ENCODE measurements at places on chromosomes 11 and 22.

- no peak for DNase-seq
Observed at GRCh38 chr22:35860837-35861236, 143.2 kb downstream of the APOL5 start.

GRCh38 chr11:27842290-27842689 lies 142.0 kb upstream of the BDNF start:
- no peak for DNase-seq

DNA sequence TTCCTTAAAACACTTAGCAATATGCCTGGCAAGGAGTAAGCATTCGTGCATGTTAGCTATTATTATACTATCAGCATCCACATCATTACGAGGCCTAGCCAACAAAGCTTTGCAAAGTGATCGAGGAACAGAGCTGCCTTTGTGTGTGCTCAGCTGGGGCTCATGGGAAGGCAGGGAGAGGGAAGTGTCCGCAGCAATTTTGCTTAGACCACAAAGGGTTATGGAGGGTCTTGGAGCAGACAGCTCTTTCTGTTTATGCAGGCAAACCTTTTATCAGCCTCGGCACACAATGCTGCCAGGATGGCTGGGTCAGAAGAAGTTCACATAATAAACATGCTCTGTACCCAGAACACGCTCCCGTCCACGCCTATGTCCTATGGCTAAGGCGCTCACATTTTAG lies 10.9 kb upstream of the DKK3 start:
- DNase-seq = no peak

DNA sequence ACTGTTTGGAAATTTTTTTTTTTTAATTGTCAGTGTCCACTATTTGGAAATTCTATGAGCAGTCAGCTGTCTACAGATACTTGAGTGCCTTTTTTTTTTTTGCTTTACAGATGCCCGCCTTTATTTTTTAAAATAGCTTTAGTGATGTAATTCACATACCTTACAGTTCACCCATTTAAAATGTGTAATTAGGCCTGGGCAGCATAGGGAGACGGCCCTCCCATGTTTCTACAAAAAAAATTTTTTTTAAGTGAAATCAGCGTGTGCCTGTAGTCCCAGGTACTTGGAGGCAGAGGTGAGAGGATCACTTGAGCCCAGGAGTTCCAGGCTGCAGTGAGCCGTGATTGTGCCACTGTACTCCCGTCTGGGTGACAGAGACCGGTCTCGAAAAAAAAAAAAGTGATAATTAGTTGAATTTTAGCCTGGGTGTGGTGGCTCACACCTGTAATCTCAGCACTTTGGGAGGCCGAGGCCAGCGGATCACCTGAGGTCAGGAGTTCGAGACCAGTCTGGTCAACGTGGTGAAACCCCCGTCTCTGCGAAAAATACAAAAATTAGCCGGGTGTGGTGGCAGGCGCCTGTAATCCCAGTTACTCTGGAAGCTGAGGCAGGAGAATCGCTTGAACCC lies 1.5 kb downstream of the ZNF143 start:
- DNase-seq = peak; percentile 45

GRCh38 chr11:125020342-125020741 lies 42.8 kb upstream of the SLC37A2 start:
- DNase-seq = no peak

GRCh38 chr22:38383417-38383816 lies 66.2 kb upstream of the CSNK1E start:
- no peak for DNase-seq

- peak; percentile 78 for DNase-seq
Observed at GRCh38 chr22:20783844-20784723, 10.2 kb downstream of the SERPIND1 start.

GRCh38 chr11:127074151-127074761 lies 73.7 kb upstream of the KIRREL3 start:
- peak; percentile 21 for DNase-seq

DNA sequence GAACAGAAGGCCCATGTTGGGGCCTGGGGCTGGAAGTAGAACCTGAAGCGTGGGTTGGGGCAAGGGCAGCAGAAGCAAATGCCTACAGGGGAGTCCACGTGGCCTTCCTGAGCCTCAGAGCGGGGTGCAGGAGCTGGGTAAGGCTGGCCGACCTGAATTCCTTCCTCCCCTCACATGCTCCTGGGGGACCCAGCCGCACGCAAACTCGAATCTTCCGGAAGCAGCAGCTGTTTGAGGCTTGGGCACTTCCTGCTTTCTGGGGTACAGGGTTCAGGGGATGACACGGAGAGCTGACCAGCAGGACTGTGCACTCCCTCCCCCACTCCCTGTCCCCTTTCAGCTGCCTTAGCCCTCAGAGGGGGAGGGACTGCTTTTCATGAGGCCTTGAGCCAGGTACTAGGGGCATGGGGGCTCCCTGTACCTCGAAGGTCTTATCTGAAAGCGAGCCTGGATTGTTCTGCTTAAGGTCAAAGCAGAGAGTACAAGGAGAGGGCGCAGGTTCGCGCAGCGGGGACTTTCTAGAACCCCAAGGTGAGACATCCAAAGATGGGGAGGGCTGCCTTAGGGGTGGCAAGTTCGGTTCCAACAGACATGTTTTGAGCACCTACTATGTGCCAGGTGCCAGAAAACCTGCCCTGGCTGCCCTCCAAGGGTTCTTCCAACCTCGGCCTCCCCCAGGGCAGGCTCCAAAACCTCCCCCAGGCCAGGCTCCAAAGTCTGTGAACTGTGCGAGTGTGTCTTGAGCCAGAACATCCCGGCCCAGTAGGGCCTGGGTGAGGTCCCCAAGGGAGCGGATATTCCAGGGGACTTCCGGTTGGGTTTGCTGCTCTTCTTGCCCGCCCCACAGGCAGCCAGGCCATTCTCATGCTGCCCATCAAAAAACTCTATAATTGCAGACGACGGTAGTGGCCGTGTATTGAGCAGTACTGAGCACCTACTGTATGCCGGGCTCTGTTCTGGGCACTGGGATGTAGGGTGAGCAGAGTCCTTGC lies 1.7 kb downstream of the NCF4 start:
- no peak for DNase-seq

- no peak for DNase-seq
Observed at GRCh38 chr11:68411501-68411991, 49.0 kb upstream of the PPP6R3 start.

DNA sequence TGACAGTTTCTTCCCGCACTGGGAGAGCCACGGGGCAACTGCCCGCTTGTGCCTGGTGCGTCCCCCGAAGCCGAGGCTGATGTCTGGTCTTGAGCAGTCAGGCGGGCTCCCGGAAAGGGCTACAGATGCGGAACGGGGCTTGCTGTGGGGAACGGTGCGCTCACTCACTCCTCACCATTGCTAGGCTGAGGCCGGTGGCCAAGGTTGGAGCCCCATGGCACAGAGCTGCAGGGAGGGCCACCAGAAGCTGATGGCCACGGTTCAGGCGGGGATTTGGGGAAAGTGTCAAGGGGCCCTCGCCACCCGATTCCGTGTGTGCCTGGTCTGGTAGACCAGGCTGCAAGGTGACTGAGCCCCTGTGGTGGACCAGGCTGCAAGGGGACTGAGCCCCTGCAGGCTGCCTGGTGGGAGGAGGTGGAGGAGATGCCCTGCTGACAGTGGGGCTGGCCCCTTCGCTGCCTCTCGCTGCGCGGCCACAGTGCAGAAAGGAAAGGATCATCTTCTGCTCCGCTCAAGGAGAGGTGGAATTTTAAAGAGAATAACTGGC lies 1315.8 kb downstream of the BRD1 start:
- no peak for DNase-seq

DNA sequence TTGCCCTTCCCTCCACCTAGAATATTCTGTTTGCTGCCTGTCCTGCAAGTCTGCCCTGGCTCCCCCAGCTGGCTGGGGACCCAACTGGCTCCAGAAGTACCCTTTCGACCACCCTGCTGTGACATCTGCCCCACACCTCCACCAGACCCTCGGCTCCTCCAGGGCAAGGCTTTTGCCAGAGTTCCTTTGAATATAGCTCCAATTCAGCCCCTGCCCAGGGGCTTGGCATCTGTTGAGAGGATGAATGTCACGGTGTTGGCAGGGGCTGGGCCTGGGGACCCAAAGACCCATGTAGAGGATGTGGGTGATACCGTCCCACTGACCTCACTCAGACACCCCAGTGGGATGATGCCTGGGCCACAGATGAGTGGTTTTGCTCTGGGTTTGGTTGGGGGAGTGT lies 4.0 kb downstream of the NLRP6 start:
- no peak for DNase-seq

- DNase-seq = peak; percentile 98
Observed at GRCh38 chr11:12864316-12865156, 144.6 kb upstream of the RASSF10 start.

- no peak for DNase-seq
Observed at GRCh38 chr11:33616552-33616951, 84.1 kb downstream of the C11orf91 start.

GRCh38 chr22:49693416-49693815 lies 134.3 kb downstream of the BRD1 start:
- DNase-seq = no peak

GRCh38 chr11:45927332-45927683 lies 4.9 kb downstream of the LARGE2 start:
- DNase-seq = no peak

GRCh38 chr22:46318576-46318975 lies 16.9 kb upstream of the TRMU start:
- no peak for DNase-seq

- DNase-seq = no peak
Observed at GRCh38 chr22:35274154-35274871, 17.0 kb downstream of the HMGXB4 start.

- DNase-seq = no peak
Observed at GRCh38 chr11:75004215-75004614, 15.5 kb downstream of the NEU3 start.

GRCh38 chr11:21321530-21321929 lies 652.1 kb downstream of the NELL1 start:
- no peak for DNase-seq

- peak; percentile 76 for DNase-seq
Observed at GRCh38 chr11:63866211-63866610, 27.3 kb downstream of the MARK2 start.

DNA sequence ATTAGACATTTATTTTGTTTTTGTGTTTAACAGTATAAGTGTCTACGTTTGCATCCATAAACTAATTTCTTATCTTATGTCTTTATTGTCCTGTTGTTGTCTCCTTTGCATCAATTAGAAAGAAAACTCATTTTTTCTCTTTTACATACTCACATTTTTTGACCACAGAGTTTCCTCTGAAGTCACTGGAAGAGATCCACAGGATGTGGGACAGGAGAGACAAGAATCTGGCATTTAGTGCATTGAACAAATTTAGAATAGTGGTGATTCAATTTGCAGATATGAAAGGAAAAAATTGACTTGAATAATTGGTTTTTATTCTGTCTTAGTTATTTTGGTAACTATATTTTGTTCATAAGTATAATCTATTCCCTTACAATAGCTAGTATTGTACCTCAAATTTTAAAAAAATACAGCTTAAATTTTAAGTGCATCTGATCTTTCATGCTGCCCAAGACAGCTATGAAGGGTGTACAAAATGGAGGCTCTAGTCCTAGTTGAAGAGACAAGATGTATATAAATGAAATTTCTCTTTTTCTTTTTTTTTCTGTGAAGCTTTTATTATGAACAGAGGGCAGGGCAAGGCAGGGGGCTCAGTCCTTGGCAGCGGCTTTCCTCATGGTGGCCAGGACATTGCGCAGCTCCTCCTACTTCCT lies 24.4 kb downstream of the HORMAD2 start:
- no peak for DNase-seq

GRCh38 chr11:86492370-86493010 lies 117.8 kb downstream of the CCDC81 start:
- no peak for DNase-seq

GRCh38 chr11:75781296-75781695 lies 12.7 kb downstream of the DGAT2 start:
- DNase-seq = no peak

DNA sequence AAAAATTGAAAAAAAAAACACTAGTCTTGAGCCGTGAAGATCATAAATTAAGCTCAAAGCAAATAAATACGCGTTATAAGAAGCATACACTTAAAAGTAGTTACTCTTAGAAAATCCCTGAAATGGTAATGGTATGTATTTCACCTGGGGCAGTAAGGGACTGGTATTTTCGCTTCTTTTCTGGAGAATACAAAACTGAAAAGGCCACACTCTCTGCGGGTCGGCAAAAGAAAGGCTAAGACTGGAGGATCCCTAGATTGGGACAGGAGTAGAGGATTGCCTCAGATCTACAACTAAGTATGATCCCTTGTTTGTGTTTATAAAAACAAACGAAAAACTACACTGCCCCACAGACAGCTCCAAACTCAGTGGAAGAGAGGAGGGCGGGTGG lies 617 bp downstream of the TSG101 start:
- DNase-seq = no peak

GRCh38 chr11:126246636-126247035 lies 22.1 kb downstream of the SRPRA start:
- DNase-seq = peak; percentile 8

DNA sequence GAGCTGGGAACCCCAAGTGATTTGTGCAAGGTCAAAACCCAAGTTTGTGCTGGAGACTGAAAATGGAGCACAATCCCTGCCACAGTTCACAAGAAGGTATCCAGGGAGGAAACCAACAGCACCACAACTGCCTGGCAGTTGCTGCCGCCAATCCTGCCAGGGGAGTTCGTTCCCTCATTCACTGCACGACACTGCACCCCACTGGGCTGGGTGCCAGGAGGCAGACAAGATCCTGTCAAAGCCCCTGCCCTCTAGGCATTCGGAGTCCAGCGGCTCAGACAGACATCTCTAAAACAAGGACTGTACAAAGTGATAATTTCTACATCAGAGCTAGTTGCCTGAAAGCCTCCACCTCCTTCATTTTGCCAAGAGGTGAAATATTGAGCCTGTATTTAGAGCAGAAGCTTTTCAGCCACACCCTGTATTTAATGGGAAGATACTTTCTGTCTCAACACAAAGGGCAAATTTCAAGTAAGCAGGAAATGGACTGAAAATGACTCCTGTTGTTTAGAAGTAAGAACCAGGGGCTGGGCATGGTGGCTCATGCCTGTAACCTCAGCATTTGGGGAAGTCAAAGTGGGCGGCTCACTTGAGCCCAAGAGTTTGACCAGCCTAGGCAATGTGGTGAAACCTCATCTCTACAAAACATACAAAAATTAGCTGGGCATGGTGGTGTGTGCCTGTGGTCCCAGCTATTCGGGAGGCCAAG lies 277.4 kb upstream of the NARS2 start:
- no peak for DNase-seq

GRCh38 chr11:96228473-96228891 lies 114.5 kb downstream of the MAML2 start:
- DNase-seq = peak; percentile 95

DNA sequence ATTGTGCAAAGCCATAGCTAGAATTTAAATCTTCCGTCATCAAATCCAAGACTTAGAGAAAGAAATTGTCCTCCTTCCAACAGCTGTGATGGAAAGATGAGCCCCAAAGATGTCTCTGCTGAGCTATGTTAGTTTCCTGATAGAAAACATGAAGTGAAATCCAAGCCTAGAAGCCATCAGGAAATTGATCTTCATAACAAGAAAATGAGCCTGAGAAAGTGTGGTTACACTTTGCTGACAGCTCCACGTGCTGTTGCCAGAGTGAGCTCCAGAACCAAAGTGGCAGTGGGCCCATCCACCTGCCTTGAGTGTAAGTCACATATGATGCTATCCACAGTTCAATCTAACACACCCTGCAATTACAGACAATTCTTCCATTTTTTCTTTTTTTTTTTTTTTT lies 58.0 kb upstream of the UBASH3B start:
- no peak for DNase-seq
